ENCODE measurements at places on chromosomes 12 and 14. TPM values are rescaled to one million over a fixed set of nuclear protein-coding genes. Genes with fewer than 3 reads are reported as not detected.

The ASCL1 gene
- not detected for polyA plus RNA-seq

The P2RX7 gene
- 6.3 TPM for polyA plus RNA-seq

The INSM2 gene
- not detected for polyA plus RNA-seq

The CBLN3 gene
- polyA plus RNA-seq, result 29.1 TPM

The PTPN21 gene
- polyA plus RNA-seq, result not detected

The ETFRF1 gene
- 20.4 TPM for polyA plus RNA-seq

The KRT83 gene
- not detected for polyA plus RNA-seq

The MDM2 gene
- 12.5 TPM for polyA plus RNA-seq

The SERPINA9 gene
- polyA plus RNA-seq, result not detected

The MIP gene
- not detected for polyA plus RNA-seq

The TPH2 gene
- polyA plus RNA-seq, result not detected

The ANO4 gene
- polyA plus RNA-seq, result not detected

DNA sequence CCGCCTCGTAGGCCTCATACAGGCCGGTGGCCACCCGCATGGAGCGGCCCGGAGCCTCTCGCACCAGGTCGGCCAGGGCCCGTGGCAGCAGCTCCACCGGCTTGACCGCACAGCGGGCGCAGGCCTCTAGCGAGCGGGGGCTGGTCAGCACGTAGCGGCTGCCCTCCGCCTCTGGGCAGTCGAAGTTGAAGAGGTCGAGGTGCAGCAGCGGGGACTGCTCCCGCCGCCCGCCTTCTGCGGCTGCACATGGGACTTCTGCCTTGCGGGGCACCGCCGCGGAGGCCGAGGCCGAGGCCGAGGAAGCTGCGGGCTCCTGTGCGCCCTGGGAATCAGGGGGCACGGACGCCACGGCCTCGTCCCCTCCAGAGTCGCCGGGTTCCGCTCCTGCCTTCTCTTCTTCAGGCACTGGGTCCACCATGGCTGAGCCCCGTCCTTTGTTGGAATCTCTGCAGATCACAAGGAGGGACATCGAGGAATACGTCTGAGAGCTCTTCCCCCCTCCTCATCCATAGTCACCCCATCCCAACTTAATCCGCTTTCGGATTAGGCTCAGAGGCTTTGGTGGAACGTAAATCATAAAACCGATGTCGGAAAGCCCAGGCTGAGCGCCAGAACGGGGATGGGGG is 1.4 kb downstream of the CCDC177 start:
- peak; percentile 40 for DNase-seq

DNA sequence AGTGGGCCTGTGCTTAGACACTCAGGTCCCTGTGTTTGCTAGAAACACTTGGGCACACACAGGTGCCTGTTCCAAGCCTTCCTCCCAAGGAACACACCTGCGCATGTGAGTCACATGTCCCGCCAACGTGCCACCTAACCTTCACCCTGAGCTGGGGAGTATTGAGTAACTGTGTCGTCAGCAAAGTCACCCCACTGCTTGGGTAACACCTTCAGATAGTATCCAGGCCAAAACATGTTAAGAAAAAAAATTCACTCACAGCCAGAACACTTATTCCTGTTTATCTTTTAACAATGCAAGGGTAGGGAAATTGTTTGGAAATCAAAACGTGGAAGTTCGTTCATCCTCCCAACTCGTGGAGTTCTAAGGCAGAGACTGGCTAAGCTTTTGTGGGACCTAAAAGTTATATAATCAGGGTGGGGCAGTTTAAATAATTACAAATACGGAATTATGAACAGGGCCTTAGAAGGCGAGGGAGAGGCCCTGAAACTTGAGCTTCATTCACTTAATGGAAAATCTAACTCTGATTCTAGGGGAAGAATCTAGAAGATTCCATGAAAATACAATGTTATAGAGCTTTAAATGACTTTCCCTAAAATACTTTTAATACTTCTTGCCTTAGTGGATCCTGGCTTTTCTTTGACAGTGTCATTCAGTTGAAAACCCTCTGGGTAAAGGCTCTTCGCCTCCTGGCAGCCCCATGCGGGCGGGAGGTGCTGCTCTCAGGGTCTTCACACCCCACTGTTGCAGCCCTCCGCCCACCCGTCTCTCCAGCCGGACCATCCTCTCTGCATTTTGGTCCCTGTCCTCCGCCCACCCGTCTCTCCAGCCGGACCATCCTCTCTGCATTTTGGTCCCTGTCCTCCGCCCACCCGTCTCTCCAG is 30.3 kb upstream of the ADIPOR2 start:
- DNase-seq, result peak; percentile 39

DNA sequence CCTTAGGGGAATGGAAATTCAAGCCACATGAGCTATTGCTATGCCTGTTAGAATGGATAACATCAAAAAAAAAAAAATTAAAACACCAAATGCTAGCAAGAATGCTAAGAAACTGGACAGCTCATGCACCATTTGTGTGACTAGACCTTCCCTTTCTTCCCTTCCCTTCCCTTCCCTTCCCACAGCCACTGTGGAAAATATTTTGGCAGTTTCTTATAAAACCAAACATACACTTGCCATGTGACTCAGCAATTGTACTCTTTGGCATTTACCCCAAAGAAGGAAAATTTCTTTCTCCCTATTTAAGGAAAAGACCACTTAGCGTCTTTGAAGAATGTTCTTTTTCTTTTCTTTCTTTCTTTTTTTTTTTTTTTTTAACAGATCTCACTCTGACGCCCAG is 49.1 kb upstream of the FKBP4 start:
- no peak for DNase-seq

DNA sequence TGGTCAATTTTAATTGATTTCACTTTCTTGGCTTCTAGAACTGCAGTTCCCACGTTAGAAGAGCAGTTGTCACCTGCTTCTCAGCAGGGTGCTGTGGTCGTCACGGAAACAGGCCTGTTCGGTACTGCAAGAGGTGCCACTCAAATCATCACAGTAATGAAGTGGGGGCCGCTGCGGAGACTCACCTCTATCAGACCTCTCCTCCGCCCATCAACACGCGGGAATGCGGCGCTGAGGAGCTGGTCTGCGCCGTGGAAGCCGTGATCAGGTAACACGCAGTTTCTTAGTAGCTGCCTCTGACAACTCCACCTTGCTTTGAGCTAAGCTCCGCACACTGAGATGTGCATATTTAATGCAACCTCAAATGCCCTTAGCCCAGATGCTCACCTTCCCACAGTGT is 107.2 kb downstream of the UNC79 start:
- no peak for DNase-seq

DNA sequence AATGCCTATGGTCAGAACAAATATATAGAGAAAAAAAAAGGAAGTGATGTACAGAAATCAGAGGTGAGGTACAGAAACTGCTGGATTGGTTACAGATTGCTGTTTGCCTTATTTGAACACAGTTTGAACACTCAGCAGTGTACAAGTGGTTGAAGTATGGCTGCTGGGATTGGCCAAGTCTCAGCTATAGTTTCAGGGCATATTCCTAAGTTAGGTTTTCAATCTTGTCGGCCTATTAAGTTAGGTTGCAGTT is 146.4 kb downstream of the LLPH start:
- no peak for DNase-seq

DNA sequence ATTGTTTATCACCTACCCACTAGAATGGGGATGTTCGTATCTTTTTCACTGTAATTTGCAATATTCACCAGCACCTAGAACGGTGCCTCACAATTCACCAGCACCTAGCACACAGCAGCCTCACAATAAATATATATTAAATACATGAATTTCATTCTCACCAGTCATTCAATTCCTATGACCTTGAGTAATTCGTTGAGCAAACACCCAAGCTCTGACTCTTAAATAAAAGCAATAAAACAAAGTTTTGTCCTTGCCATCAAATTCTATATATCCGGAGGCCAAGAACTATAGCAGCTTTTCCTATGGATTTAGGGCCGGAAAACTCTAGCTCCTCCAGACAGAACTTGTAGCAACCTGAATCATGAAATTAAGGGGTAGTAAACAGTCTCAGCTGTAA is 981 bp downstream of the VTI1B start:
- DNase-seq, result no peak

GRCh38 chr14:100589071-100589759 is 2.0 kb upstream of the BEGAIN start:
- DNase-seq, result no peak

DNA sequence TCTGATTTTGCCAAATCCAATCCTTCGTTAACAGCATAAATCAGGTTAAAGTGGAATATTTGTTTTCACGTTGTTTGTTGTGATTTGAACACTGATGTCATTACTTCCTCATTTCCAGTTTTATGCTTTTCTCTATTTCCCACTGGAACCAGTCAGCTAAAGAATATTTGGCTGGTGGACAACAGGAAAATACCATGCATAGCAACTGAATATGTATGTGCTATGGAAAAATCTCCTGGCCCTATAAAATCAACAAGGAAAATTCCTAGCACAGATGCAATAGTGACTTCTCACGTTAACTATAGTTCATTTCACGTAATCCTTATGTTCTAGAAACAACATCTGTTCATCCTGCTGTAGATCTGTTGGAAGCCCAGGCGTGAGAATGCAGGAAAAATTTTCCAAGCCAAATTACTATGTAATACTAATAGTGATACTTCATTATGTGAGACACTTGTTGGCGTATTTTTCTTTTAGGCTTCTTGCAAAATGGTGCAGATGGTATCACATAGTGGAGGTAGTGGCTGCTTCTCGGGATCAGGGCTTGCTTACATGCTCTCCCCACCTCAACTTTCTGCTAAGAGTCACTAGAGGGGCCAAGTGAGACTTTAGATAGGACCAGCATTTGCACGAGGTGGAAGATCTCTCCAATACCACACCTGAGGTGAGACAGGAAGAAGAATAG is 86.3 kb upstream of the USP44 start:
- no peak for DNase-seq

DNA sequence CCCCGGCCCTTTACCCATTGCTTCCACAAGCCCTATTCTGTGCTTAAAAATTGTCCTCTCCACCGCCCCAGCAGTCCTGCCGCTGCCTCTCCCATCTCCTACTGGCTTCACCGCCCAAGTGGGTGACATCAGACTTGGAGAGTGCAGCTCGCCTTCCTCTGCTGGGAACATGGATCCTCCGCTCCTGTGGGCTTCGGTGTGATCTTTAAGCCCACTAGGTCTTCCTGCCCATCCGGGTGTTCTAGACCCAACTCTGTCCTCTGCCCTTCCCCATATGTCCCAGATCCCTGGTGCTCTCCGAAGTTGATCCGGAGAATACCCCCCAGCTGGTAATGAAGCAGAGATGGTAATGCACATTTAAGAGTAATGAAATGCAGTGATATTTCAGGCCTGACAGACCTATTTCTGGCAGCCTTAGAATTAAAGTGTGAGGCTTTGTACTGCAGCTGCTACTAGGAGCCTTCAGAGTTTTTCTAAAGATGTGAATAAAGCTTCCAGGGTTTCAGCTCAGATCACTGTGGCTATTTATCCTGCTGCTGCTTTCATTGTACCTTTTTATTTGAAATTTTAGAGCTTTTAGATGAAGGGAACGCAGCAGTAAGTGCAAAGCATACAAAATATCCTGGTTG is 22.9 kb upstream of the CTDSP2 start:
- DNase-seq, result no peak

GRCh38 chr14:39683691-39684260 is 251.5 kb upstream of the FBXO33 start:
- no peak for DNase-seq

GRCh38 chr14:92951261-92951660 is 28.3 kb downstream of the CHGA start:
- DNase-seq, result no peak

- DNase-seq, result no peak
Measured at GRCh38 chr12:64995816-64996215, 125.3 kb downstream of the WIF1 start.

- no peak for DNase-seq
Measured at GRCh38 chr12:26461776-26462175, 266.4 kb downstream of the SSPN start.

GRCh38 chr12:100476013-100476751 is 2.5 kb downstream of the NR1H4 start:
- DNase-seq, result no peak

GRCh38 chr12:57754411-57755193 is at the start of gene MARCHF9:
Gene MARCHF9 (plus strand): TSS chr12:57755103. CDS start chr12:57755529, 426 bp downstream.
- peak; percentile 88 for DNase-seq

- peak; percentile 80 for DNase-seq
Measured at GRCh38 chr12:89351489-89352241, 636 bp downstream of the DUSP6 start.

DNA sequence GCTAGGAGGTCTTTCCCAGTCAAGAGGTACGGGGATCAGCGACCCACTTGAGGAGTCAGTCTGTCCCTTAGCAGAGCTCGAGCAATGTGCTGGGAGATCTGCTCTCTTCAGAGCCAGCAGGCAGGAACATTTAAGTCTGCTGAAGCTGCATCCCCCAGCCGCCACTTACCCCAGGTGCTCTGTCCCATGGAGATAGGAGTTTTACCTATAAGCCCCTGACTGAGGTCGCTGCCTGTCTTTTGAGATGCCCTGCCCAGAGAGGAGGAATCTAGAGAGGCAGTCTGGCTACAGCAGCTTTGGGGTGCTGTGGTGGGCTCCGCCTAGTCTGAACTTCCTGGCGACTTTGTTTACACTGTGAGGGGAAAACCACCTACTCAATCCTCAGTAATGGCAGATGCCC is 874.9 kb upstream of the FLRT2 start:
- no peak for DNase-seq

GRCh38 chr14:98871796-98872195 is 400.2 kb downstream of the BCL11B start:
- no peak for DNase-seq

DNA sequence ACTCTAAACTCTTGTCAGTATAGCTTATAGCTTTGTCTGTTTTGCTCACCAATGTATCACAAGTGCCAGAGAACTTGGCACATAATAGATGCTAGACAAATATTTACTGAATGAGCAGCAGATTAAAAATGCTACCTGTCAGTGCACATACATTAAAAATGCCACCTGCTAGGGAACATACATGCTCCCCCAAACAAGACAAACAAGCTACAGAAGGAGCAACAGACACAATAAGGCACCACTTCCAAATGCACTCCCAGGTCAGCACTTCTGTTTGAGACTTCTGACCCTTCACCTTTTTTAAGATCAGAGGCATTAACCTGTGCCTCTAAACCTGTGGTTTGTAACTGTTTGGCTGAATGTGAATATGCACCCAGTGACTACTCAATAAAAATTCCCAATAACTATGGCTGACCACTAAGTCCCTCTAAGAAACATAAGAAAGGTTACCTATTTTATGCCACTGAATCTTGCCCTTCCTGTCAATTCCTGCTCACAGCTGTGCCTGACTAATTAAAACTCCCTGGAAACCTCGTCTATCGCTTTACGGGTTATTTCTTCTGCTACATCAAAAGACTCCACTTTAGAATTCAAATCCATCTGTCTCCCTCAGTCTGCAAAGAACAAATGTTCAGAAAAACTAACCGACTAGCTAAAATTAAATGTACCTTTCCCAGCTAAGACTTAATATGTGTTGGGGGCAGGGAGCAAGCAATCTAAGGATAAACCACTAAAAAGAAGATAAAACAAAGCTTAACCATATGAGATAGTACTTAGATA is 41.0 kb downstream of the HECTD4 start:
- no peak for DNase-seq

DNA sequence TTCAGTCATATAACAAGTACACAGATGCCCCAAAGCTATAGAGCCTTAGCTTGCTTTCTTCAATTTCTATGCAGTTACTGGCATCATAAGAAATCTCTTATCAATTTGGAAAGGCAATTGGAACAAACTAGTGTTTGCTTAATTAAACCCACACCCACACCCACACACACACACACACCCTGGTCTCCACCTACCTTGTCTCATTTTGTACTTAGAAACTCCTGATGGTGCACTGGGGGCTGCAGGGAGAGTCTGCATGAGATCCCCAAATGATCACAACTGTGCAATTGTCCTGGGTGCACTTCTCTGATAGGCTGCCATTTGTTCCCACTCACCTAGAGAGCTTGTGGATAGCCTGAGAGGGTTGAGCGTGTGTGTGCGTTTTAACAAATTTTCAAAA is 40.5 kb upstream of the PTCSC3 start:
- no peak for DNase-seq

Measured in B cell (primary cell).